Activated CD8-positive, alpha-beta memory T cell treated with anti-CD3 and anti-CD28 coated beads for 1 hour (primary cell): ENCODE measurements at places on chromosomes 5 and 9.

- DNase-seq = no peak
Measured at GRCh38 chr5:168372356-168372946, 81.0 kb downstream of the WWC1 start.

DNA sequence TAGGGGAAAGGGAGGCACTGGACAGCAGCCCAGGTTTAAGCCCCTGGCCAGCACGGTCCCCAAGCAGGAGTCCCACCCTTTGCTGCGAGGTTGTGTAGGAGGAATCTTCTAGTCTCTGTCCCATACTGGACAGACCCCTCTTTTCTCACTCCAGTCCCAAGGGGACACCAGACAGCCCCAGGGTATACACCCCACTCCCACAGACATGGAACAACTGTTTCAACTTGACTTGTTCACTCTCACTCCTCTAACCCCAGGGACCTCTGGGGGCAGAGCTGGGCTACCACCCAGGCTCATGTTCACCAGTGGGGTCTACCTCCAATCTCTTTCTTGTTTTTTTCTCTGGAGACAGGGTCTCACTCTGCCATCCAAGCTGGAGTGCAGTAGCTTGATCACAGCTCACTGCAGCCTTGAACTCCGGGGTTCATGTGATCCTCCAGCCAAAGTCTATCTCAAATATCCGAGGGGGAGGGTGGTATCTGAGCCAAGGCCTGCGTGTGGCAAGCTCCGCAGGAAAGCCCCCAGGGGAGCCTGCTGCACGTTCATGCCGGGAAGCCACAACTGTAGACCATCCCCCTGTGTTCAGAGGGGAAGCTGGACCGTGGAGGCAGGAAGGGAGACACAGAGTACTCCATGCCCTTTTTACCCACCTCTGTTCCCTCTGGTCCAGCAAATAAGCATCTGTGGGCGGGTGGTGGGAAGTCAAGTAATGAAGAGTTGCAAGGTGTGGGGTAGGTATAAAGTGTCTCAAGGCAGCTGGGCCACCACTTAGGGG lies 1.8 kb downstream of the PTGES2 start:
- no peak for DNase-seq

GRCh38 chr5:140220698-140221064 lies 45.7 kb downstream of the CYSTM1 start:
- DNase-seq = no peak

- no peak for DNase-seq
Measured at GRCh38 chr5:54470677-54471076, 15.2 kb downstream of the HSPB3 start.

DNA sequence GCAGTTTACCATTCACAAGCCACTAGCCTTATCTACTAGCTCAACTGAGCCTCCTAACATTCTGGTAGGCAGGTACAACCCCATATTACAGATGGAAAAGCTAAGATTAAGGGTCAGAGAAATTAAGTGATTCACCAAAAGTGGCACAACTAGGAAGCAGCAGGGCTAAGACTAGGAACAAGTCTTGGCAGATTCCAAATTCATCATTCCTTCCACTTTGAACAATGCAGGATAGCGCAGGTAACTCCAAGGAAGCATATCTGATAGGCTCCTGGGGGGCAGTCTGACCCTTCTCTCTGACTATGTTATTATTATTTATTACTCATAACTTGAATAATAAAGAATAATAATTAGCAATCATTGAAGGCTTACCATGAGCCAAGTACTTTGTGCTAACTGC lies 8.5 kb downstream of the HBEGF start:
- DNase-seq = no peak

DNA sequence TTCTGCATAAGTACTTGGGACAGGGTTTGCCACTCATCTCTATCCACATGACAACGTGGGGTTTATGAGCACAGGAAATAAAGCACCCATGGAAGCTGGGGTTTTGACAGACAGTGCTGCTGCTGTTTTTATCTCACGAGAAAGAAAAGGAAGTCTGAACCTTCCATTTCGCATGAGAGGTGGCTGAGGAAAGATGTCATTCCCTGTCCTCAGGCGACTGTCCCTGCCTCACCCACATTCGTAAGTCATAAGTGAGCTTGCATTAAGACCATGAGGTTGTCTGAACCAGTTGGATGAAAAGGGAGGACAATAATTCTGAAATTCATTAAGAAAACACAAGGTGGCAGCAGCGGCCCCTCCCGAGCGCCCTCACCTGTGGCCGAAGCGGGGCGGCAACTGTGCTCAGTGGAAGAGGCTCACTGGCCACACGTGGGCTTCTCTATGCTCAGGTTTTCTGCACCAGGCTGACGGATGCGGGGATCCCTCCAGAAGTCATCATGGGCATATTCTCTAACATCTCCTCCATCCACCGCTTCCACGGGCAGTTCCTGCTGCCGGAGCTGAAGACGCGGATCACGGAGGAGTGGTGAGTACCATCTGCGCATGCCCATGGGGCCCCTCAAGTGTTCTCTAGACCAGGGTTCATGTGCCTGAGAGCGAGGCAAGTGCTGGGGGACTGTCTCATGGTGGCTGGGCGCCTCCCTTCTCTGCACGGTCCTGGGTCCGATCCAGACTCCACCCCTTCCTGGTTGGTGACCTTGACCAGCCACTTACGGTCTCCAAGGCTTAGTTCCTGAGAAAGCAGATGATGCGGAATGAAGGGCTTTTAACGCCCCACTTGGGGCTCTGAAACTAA lies 54.7 kb upstream of the SUSD3 start:
- DNase-seq = peak; percentile 27

DNA sequence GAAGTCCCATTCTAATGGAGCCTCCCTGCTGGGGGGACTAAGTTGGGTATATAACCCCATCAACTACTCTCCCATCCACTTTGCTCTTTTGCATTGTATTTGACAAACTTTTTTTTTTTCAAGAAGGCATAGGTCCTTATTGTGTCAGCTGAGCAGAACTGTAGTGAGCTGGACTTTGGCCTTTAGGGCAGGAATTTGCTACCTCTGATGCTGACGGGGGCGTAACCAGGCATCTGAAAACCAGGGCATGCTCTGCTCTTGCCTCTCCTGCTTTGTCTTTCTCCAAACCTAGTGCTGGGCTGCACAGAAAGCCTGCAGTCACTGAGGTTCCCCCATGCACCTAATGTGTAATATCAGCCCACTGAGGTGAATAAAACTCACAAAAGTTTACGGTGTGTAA lies 49.0 kb downstream of the MSX2 start:
- no peak for DNase-seq

DNA sequence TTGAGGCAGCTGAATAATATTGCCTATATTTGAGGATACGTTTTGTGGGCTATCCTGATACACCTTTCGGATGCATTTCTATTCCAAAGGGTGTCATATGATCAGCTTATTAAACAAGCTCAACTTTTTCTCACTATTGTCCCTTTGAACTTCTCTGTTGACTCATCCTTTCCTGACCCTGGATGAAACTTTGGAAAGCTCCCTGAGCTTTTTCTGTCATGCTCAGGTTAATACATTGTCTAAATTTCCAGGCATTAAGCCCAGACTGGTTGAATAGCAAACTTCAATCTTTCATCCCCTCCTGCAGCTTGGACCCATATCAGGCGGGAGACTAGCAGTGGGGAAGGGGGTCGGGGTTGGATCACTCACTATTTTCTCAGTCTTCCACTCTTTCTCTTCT lies 104.9 kb upstream of the PTPN3 start:
- no peak for DNase-seq

DNA sequence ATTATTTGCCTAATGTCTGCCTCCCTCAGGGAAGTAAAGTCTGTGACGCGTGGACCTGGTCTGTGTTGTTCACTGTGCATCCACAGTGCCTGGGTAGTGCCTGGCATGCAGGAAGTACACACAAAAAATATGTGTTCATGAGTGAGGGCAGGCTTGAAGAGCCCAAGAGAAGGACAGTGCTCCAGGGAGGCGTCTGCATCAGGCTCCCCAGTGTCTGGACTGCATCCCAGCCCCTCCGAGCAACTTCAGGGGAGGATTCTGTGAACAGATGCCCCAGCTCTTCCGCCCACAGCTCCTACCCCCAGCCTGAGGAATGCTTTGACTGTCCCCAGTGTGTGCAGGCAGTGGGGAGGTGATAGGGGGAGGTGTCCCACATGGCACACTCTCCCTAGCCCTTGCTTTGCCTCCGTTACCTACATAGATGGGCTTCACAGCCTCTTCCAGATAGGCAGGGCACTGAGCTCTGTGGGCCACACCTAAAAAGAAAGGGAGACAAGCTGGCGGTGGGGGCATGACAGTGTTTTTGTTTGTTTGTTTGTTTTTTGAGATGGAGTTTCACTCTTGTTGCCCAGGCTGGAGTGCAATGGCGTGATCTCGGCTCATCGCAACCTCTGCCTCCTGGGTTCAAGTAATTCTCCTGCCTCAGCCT lies 25.4 kb downstream of the IRF1 start:
- no peak for DNase-seq

- DNase-seq = no peak
Measured at GRCh38 chr5:56357426-56357825, 124.3 kb upstream of the ANKRD55 start.

DNA sequence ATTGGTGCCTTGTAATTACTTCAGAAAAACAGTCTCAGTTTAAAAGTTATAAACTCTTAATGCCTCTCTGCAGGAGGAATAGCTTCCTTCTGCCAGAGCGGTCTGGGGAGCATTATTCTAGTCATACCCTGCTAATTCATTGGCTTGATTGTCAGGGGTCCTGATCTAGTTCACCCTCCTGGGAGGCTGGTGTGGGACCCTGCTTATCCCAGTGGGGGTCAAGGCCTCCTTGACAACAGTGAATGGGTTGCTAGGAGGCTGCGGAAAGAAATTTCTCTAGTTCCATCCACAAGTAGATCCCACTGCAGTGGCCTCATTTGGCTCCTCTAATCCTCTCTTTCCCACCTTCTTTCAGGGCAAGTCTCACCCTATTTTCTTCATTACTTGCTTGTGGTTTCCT lies 105.7 kb downstream of the TMC1 start:
- DNase-seq = no peak

DNA sequence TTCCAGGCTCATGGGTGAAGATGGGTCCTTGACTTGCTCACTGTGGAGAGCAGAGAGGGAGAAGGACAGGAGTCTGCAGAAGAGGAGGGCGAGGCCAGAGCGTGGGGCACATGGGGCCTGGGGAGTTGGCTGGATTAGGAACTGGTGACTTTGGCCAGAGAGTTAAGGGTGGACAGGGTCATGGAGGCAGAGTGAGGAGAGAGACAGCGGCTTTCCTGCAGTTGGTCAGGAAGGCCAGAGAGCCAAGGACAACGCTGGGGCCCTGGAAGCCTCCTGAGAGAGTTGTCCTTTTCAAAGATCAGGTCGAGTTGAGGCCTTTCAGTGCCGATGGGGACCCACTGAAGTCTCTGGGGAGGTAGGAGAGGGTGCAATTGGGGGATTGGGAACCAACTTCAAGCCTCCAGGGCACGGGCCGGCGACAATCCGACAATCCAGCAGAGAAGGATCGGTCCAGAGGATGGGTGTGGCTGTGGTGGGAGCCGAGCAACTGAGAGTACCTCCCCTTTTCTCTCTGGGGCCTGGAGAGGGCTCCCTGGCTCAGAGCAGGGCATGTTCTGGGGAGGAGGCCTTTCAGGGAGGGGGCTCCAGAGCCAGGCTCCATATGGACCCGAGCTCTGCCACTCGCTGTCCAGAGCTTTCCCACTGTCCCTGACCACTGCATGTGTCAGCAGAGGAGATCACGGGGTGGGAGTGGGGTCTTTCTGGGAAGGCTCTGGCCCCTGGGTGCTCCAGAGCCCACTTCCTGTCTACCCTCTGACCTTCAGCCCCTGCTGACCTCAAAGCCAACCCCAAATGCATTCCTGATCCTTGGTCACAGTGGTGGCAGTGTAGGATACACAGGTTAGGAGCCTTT lies 7.5 kb upstream of the PHYHD1 start:
- no peak for DNase-seq

DNA sequence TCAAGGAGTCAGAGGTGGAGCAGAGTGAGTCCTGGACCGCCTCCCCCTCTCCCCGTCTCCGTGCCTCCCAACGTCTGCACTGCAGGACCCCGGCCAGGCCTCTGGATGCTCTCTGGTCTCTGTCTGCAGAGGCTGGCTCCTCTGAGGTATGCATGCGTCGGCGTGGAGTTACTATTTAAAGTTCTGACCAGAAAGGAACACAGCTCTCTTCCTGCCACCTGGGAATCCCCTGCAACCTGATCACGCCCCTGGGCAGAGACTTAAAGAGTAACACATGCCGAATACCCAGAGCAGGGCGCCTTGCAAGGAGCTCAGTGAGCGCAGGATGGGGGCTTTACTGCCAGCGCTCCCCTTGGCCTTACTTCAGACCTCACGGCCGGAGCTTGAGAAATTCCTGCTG lies 16.0 kb downstream of the ANXA6 start:
- no peak for DNase-seq

DNA sequence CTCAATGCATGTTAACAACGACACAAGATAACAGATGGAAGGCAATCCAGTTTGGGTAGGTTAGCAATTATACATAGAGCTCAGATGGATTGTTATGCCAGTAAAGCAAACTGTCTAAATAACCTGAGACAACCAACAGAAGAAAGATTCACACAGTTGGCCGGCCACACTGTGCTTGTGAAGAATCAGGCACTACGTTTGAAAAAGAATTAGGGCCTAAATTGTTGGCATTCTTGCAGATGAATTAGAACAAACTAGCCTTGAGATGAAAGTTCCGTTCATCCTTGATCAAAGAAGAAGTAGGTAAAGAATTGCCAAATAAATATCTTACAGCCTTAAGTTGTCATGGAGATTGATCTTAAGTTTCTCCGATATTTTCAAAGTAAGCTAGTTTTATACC lies 210.6 kb downstream of the CDH18 start:
- DNase-seq = no peak

DNA sequence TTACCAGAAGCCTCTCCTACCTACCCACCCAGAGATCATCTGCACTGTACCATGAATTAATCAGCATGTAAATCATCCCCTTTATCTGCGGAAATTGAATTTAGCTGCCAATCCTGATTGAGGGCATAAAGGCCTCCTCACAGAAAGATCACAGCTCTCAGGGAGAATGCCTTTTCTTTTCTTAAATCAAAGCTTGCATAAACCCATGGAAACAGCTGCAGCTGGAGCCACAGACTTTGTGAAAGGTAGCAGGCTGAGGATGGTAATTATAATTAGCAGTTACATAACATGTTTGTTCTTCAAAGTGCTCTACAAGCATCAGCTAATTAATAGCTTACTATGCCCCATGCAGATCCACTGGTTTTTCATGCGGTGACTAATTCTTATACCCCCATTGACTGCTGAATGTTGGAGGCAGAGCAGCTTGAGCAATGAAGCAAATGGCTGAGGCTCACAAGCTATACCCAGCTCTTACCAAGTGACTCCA lies 54.6 kb downstream of the SUSD1 start:
- no peak for DNase-seq

GRCh38 chr5:73654171-73654811 lies 28.3 kb downstream of the ARHGEF28 start:
- no peak for DNase-seq

GRCh38 chr5:81132381-81132780 lies 100.7 kb upstream of the CKMT2 start:
- DNase-seq = no peak

DNA sequence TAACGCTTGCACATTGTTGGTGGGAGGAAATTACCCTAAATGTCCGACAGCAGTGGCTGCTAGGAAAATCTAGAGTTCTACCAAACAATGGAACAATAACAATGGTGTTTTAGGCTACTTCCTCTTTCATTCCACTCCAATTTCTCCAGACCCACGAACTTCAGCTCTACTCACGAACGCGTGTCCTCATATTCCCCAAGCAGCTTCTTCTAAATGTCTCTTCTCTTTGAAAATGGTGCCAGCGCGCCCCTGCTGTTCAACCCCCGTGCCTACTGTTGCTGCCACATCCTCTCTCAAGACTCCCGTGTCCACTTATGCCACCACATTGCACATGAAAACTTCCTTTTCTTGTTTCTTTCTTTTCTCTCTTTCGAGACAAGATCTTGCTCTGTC lies 25.6 kb downstream of the OR2V2 start:
- DNase-seq = no peak
